ENCODE measurements at places on chromosomes 13 and 19.
A peak's percentile ranks its signal among the peaks of the same experiment; 100 is the strongest.

GRCh38 chr13:99124794-99125316 is 75.8 kb upstream of the UBAC2 start:
- peaks cover 39% of the 10 kb centered on the region for H3K4me1 ChIP-seq
- DNase-seq, result no peak
- H3K36me3 ChIP-seq, result peaks cover 6% of the 10 kb centered on the region
- H3K4me3 ChIP-seq, result peak overlapping the region; percentile 54
- peak overlapping the region; percentile 66 for H3K27ac ChIP-seq
- H3K27me3 ChIP-seq, result no peaks in the 10 kb centered on the region

GRCh38 chr13:28326056-28326455 is 168.9 kb downstream of the FLT1 start:
- H3K27me3 ChIP-seq, result peaks cover 3% of the 10 kb centered on the region
- no peaks in the 10 kb centered on the region for H3K36me3 ChIP-seq
- H3K27ac ChIP-seq, result no peak overlapping the region
- no peak for DNase-seq
- H3K4me3 ChIP-seq, result no peak overlapping the region

DNA sequence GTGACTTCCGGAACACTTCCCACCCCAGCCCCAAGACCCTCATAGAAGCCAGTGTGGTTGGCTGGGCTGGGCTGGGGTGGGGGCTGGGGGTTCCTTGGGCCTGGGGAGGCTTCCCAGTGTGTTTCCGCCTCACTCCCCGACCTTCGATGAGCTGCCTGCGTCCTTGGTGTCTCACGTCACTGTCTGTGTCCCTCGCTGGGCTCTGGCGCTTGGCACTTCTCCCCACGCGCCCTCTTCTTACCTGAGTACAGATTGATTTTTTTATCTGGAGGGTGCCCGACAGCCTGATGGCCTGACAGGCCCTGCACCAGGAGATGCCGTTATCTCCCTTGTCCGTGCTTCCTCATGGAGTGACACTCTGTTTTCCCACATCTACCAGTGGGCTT is 7.6 kb upstream of the GRIN3B start:
- H3K36me3 ChIP-seq, result peaks cover 11% of the 10 kb centered on the region
- H3K27me3 ChIP-seq, result peaks cover 8% of the 10 kb centered on the region
- DNase-seq, result no peak
- no peak overlapping the region for H3K4me3 ChIP-seq
- peaks cover 11% of the 10 kb centered on the region for H3K4me1 ChIP-seq

DNA sequence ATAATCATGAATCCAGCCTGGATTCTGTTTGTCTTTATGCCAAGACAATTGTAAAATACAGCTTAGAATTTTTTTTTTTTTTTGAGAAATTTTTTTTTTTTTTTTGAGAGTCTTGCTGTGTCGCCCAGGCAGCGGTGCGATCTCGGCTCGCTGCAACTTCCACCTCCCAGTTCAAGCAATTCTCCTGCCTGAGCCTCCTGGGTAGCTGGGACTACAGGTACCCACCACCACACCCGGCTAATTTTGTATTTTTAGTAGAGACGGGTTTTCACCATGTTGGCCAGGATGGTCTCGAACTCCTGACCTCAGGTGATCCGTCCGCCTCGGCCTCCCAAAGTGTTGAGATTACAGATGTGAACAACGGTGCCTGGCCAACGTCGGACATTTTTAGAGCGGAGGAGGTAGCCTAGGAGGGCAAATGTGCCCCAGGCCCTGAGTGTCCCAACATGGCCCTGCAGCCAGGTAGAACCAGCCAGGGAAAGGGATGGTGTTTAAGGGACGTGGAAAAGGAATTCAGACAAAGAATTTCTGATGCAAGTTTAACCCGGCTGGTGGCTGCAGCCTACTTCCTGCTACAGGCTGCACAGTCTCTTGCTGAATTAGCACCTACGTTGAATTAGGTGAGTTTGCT is 89.8 kb downstream of the GNG7 start:
- H3K27me3 ChIP-seq, result peaks cover 25% of the 10 kb centered on the region
- no peak overlapping the region for H3K4me3 ChIP-seq
- H3K27ac ChIP-seq, result no peak overlapping the region
- no peak for DNase-seq

DNA sequence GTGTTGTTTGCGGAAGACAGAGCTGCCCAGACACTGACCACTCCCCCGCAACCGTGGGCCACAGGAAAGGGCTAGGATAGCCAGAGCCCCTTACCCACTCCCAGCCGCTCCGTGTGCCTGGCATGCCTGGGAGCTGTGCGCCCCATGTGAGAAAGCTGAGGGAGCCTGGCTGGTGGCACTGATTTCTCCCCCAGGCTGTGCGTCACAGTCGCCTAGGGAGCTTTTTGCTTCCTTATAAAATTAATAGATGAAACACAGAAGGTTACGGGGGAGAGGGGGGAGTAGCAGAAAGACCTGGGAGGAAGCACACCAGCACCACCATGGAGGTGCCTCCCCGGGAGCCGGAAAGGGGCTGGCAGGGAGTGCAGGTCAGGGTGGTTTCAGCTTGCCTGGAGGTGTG is 24.7 kb downstream of the DPF1 start:
- no peaks in the 10 kb centered on the region for H3K4me1 ChIP-seq
- peaks cover 3% of the 10 kb centered on the region for H3K36me3 ChIP-seq
- DNase-seq, result no peak
- no peaks in the 10 kb centered on the region for H3K27me3 ChIP-seq
- H3K4me3 ChIP-seq, result no peak overlapping the region
